ENCODE measurements at places on chromosomes 6 and 20. TPM values are rescaled to one million over a fixed set of nuclear protein-coding genes. Genes with fewer than 3 reads are reported as not detected.
A peak's percentile ranks its signal among the peaks of the same experiment; 100 is the strongest.

Gene PSORS1C1
- 0.28 TPM for total RNA-seq

Gene FRK
- under 0.01 TPM for total RNA-seq

Gene SLC32A1
- not detected for total RNA-seq

Gene LY6G5B
- total RNA-seq: 2.2 TPM

Gene MEI4
- not detected for total RNA-seq

Gene NRSN1
- not detected for total RNA-seq

Gene TFAP2A
- 0.72 TPM for total RNA-seq

Gene CRISP3
- not detected for total RNA-seq

Gene LPIN3
- 1.7 TPM for total RNA-seq

Gene HLA-DQB2
- total RNA-seq: not detected

Gene ADGRG6
- 22.5 TPM for total RNA-seq

Gene HINT3
- total RNA-seq: 6.5 TPM

DNA sequence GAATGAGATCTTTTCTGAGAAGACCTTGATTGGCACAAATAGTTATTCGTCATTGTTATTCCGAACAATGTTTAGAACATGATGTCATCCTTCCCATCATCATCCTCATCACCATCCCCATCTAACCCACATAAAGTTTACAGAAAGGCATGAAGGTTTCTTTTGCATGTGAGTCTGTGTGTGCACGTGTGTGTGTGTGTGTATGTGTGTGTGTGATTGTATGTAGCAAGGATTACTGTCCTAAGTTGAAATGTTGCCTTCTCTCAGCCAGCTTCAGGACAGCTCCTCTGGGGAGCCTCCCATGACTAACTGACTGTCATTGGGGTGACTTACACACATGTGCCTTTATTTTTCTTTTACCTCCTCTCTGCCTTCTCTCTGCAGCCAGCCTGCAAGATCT, 113.5 kb downstream of the SLC22A3 start:
- peak; percentile 16 for DNase-seq
- no peak overlapping the region for H3K4me3 ChIP-seq

DNA sequence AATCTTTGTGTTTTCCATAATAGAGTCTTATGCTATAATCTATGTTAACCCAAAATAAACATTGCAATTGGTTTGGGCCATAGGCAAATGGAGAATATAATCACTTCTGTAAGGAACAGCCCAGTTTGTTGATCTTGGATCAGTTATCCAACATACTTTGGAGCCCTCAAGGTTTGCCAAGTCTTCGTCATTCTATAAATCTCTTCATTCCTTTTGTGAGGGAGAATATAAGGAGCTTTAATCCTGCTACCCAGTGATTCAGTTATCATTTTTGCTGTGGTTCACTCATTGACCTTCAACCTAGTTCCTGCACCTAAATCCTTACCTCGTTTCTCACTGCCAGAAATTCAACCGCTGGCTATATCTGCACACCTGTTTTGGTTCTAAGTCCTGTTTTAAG, 500.3 kb upstream of the PTCHD4 start:
- H3K27ac ChIP-seq: no peak overlapping the region
- DNase-seq: peak; percentile 46
- H3K4me3 ChIP-seq: no peak overlapping the region
- no peaks in the 10 kb centered on the region for H3K4me1 ChIP-seq

DNA sequence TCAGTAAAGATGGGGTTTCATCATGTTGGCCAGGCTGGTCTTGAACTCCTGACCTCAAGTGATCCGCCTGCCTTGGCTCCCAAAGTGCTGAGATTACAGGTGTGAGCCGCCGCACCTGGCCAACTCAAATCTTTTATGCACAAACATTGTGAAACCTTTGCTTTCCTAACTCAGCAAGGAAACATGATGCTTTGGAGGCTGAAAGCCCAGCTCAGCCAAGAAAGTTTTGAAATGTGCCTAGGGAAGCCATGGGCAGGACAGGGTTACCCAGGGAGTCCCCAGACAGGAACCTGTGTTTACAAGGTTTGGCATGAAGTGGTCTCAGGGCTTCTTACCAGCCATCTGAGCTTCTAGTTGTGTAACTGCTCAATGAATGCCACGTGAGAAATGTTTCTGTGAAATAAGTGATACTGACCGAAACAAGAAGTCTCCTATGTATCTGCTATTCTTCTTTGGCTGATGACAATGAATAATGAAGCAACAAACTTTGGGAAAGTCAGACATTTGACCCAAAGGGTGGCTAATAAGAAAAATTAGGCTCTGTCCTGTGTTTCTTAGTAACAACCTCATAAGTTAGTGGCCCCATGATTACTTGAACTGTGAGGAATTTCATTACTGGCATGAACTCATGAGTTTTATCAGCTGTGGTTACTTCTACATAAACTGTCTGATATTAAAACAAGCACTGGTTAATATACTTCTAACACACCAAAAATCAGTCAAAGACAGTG, 163.5 kb downstream of the KIF6 start:
- no peak for DNase-seq
- no peak overlapping the region for H3K4me3 ChIP-seq
- H3K4me1 ChIP-seq: no peaks in the 10 kb centered on the region
- no peaks in the 10 kb centered on the region for H3K36me3 ChIP-seq
- no peak overlapping the region for H3K27ac ChIP-seq

DNA sequence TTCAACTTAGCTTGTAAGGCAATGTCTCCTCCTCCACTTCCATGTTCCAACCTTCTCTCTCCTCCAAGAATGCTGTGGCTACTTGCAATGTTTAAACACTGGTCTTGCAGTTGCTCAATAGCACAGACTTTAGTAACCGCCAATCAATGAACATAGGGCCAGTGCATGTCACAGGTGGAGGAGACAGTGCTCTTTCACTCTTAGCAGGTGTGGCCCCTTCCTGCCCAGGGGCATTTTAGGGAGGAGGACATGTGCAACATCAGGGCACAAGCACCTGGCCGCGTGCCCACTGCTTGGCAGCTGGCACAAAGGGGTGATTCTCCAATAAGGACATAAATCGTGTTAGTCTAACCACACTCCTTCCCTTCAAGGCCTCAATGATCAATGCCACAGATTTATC, 41.3 kb downstream of the ADGRF1 start:
- DNase-seq: no peak
- no peak overlapping the region for H3K27ac ChIP-seq
- no peak overlapping the region for H3K4me3 ChIP-seq
- H3K27me3 ChIP-seq: no peaks in the 10 kb centered on the region

DNA sequence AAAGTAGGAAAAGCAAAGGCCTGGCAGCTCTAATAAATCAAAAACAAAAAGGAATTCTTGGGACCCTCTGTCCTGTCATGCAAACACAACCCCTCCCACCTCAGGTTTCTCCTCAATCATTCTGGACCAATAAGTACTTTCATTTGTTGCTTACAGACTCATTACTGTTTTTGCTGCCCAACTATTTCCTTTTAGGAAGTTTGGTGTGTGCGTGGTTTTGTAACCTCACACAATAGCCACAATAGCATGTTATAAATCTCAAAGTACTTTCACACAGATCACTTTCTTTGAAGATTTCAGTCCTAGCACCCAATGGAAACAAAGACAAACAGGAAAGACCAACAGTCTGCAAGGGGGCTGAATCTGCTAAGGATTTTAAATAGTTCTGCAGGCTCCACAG, 4.5 kb downstream of the MRPL14 start:
- no peak for DNase-seq
- no peaks in the 10 kb centered on the region for H3K36me3 ChIP-seq
- no peaks in the 10 kb centered on the region for H3K27me3 ChIP-seq
- no peak overlapping the region for H3K27ac ChIP-seq
- H3K4me3 ChIP-seq: no peak overlapping the region
- peaks cover 33% of the 10 kb centered on the region for H3K4me1 ChIP-seq

GRCh38 chr6:98067375-98067774, 767.0 kb upstream of the POU3F2 start:
- no peak overlapping the region for H3K27ac ChIP-seq
- no peaks in the 10 kb centered on the region for H3K4me1 ChIP-seq
- H3K36me3 ChIP-seq: no peaks in the 10 kb centered on the region
- H3K4me3 ChIP-seq: no peak overlapping the region

DNA sequence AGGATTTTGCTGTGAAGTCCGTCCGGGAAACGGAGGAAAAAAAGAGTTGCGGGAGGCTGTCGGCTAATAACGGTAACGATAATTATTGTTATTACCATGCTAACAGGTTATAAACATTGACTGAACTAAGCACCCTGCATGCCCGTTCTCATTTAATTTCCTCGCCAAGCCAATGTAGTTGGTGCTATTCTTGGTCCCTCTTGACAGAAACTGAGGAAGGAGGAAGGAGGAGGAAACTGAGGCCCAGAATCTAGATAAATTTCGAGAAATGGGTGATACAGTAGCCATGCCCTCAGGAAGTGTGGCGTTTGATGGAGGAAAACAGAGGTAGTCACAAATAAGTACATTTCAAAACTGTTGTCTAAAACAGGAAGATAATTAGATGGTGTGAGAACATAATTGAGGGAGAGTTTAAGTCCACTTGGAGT, 474 bp downstream of the TPX2 start:
- DNase-seq: no peak
- no peaks in the 10 kb centered on the region for H3K36me3 ChIP-seq
- peak overlapping the region; percentile 71 for H3K4me3 ChIP-seq
- H3K27ac ChIP-seq: peak overlapping the region; percentile 54
- no peaks in the 10 kb centered on the region for H3K27me3 ChIP-seq
- peaks cover 3% of the 10 kb centered on the region for H3K4me1 ChIP-seq

DNA sequence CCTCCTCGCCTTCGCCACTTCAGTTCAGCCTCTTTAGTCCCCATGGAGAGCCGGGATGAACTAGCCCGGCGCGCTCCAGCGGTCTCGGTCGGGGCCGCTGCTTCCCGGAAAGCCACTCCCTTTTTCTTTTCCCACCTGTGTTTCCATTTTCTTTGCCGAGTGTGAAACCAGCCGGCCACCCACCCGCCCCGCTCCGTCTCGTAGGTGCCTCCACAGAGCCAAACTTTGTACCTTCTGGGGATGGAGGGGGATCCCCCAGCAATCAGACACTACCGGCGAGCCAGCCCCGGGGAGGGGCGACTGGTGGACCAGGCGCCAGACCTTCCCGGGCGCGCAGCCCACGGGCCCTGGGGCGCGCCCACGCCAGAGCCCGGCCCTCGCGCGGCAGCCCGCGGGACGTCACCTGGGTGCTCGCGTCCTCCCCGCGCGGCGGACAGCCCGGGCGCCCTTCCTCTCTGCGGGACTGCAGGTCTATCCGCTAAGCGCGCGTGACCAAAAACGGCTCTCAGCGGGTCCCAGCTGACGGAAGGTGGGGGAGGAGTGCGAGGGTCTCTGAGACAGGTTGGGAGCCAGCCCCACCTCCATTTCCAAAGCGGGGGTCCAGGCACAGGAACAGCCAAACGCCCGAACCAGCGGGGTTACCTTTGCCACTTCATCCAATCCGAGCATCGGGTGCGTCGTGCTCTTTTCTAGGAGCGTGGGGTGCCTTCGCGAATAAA, at the start of gene MCHR2:
Gene MCHR2 (minus strand): TSS at position 691 of the 719 bp plus-strand sequence. CDS start 38,076 bp downstream, outside the sequence.
- H3K4me3 ChIP-seq: no peak within 1 kb of the TSS
- no peak within 1 kb of the TSS for H3K27ac ChIP-seq
- DNase-seq: no peak
- H3K27me3 ChIP-seq: peaks cover 45% of the 10 kb centered on the region

GRCh38 chr6:128358244-128358776, 162.1 kb downstream of the PTPRK start:
- H3K27me3 ChIP-seq: no peaks in the 10 kb centered on the region
- no peak overlapping the region for H3K27ac ChIP-seq
- H3K4me1 ChIP-seq: peaks cover 2% of the 10 kb centered on the region

Measured in IMR-90 (cell line).